GM03348 (cell line): ENCODE measurements at places on chromosomes 3 and 15.
A peak's percentile ranks its signal among the peaks of the same experiment; 100 is the strongest.

DNA sequence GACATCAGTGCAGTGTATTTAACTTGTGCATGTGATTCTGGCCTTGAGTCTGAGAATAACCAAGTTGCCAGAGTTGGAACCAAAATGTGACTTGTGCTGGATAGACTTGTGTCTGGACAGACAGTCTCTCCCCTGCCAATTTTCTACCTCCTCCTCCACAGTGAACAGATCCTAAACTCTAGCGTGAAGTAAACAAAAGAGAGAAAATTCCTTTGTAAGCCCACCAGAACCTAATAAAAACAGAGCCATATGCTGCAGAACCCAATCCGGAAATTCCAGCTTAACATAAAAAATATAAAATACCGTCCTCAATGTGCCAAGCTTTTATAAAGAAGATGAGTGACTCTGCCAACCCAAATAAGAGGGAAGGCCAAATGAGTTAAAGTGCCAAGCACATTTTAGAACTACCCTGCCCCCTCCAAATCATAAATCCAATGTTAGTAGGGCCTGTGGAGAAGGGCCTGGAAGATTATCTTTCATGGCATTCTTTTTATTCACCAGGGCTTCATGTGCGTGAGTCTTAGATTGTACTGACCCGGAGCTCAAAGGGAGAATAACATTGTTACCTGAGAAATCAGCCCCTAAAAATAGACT lies 344.6 kb upstream of the PROK2 start:
- peak; percentile 14 for DNase-seq

GRCh38 chr15:65287520-65287855 lies 805 bp upstream of the PARP16 start:
- no peak for DNase-seq

DNA sequence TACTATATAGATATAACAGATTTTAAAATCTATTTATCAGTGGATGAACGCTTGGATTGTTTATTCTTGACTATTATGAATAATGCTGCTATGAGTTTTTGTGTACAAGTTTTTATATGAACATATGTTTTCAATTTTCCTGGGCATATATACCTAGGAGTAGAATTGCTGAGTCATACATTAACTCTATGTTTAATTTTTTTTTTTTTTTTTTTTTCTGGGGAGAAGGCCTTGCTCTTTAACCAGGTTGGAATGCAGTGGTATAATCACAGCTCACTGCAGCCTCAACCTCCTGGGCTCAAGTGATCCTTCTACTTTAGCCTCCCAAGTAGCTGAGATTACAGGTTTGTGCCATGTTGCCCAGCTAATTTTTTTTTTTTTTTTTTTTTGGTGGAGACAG lies 9.1 kb downstream of the CIDEC start:
- no peak for DNase-seq

- peak; percentile 66 for DNase-seq
Measured at GRCh38 chr15:25710184-25710583, 152.9 kb downstream of the ATP10A start.

GRCh38 chr3:108338901-108339545 lies 42.7 kb downstream of the HHLA2 start:
- no peak for DNase-seq
